Cardiac muscle cell (in vitro differentiated cells and primary cell): ENCODE measurements at places on chromosomes 5 and 9.

GRCh38 chr9:104617418-104617817 lies 586 bp downstream of the OR13C9 start:
- DNase-seq: no peak
- H3K4me1 ChIP-seq: no peaks in the 10 kb centered on the region
- no peaks in the 10 kb centered on the region for H3K36me3 ChIP-seq

DNA sequence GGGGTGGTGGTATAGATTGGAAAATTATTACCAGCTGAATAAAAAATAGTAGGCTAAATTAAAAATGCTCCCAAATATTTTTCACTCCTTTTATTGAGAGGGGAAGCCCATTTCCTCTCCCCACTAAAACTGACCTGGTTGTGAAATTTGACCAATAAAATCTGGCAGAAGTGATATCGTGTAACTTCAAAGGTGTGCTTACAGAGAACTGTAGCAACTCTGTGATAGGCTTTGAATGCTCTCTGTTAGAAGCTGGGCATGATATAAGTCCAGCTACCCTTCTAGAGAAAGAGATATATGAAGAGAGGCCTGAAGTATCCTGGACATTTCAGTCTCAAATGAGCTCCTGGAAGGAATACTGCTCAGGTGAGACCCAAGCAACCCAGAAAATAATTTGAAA lies 10.2 kb upstream of the RFK start:
- no peak overlapping the region for H3K4me3 ChIP-seq
- DNase-seq: no peak
- H3K27ac ChIP-seq: no peak overlapping the region
- H3K27me3 ChIP-seq: no peaks in the 10 kb centered on the region
- no peaks in the 10 kb centered on the region for H3K4me1 ChIP-seq
- H3K36me3 ChIP-seq: no peaks in the 10 kb centered on the region

GRCh38 chr9:73219985-73220626 lies 68.4 kb downstream of the ANXA1 start:
- H3K4me1 ChIP-seq: no peaks in the 10 kb centered on the region
- no peak overlapping the region for H3K4me3 ChIP-seq
- no peaks in the 10 kb centered on the region for H3K27me3 ChIP-seq
- H3K36me3 ChIP-seq: no peaks in the 10 kb centered on the region
- DNase-seq: no peak
- H3K27ac ChIP-seq: no peak overlapping the region

DNA sequence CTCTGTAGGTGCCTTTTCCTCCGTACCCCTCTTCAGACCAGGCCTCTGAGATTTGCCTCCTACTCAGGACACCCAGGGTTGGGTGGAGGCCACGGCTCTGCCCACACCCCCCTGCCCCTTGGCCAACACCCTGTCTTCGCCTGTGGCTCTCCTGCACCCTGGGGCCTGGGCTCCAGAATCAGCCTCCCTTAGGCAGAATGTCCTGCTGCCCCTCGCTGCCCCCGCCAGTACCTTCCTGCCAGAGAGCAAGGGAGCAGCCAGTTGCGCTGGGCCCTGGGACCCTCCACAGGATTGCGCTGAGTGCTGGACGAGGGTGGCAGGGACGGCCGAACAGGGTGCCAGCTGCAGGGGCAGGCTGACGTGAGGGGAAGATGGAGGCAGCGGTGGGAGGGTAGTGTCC lies 53.5 kb downstream of the COL5A1 start:
- DNase-seq: no peak
- H3K36me3 ChIP-seq: no peaks in the 10 kb centered on the region
- H3K27me3 ChIP-seq: no peaks in the 10 kb centered on the region
- no peak overlapping the region for H3K4me3 ChIP-seq

DNA sequence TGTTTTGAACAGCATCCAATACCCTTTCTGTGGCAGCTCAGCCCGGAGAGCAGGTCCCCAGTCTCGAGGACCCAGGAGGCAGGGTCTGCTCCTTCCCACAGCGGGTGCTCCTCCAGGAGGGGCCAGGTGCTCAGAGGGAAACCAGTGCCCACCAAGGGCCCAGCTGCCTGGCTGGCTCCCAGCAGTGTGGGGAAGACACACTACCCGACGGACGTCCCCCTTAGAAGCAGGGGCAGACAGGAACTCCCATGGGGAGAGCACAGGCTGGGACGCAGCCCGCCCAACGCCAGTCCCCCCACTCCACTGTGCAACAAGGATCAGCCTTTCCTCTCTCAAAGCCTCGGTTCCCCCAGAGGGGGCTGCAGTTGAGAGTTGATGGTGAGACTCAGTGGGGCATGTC lies 57.6 kb downstream of the ADAMTS2 start:
- DNase-seq: no peak
- no peaks in the 10 kb centered on the region for H3K27me3 ChIP-seq

- no peak overlapping the region for H3K4me3 ChIP-seq
- peaks cover 12% of the 10 kb centered on the region for H3K27me3 ChIP-seq
These were observed 111.5 kb downstream of the PAX5 start for GRCh38 chr9:36922548-36922947.

GRCh38 chr9:69760278-69760610 lies 433 bp upstream of the PTAR1 start:
- DNase-seq: no peak
- no peaks in the 10 kb centered on the region for H3K36me3 ChIP-seq
- peak overlapping the region; percentile 84 for H3K4me3 ChIP-seq
- peaks cover 20% of the 10 kb centered on the region for H3K4me1 ChIP-seq

- no peak overlapping the region for H3K4me3 ChIP-seq
- no peaks in the 10 kb centered on the region for H3K36me3 ChIP-seq
- no peaks in the 10 kb centered on the region for H3K27me3 ChIP-seq
- no peak overlapping the region for H3K27ac ChIP-seq
- H3K4me1 ChIP-seq: no peaks in the 10 kb centered on the region
- DNase-seq: no peak
These were observed 42.2 kb upstream of the ALDOB start for GRCh38 chr9:101477736-101478135.

DNA sequence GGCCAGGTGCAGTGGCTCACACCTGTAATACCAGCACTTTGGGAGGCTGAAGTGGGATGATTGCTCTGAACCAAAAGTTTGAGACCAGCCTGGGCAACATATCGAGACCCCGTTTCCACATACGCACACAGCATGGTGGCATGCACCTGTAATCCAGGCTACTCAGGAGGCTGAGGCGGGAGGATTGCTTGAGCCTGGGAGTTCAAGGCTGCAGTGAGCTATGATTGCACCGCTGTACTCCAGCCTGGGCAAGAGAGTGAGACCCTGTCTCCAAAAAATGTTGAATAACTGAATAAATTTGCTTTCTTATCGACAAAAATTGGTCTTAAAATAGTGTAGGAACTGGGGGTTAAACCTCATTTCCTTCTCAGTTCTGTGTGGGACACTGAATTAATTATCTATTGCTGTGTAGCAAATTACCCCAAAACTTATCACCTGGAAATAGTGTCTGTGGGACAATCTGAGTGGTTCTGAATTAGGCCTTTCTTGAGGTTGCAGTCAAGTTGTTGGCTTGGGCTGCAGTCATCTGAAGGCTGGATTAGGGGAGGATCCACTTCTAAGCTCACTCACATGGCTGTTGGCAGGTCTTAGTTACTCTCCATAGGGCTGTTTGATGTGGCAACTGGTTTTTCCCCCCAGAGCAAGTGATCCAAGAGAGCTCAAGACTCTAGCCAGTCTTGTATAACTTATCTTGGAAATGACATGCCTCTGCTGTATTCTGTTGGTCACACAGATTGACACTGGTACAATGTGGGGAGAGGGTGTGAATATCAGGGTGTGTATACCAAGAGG lies 2.0 kb downstream of the SNX30 start:
- DNase-seq: no peak
- no peaks in the 10 kb centered on the region for H3K36me3 ChIP-seq
- H3K4me3 ChIP-seq: no peak overlapping the region
- H3K27me3 ChIP-seq: no peaks in the 10 kb centered on the region
- H3K27ac ChIP-seq: no peak overlapping the region

- H3K27me3 ChIP-seq: no peaks in the 10 kb centered on the region
- no peak overlapping the region for H3K4me3 ChIP-seq
- no peak overlapping the region for H3K27ac ChIP-seq
- no peaks in the 10 kb centered on the region for H3K4me1 ChIP-seq
- no peak for DNase-seq
These were observed 66.0 kb upstream of the RNF130 start for GRCh38 chr5:180137401-180138213.

DNA sequence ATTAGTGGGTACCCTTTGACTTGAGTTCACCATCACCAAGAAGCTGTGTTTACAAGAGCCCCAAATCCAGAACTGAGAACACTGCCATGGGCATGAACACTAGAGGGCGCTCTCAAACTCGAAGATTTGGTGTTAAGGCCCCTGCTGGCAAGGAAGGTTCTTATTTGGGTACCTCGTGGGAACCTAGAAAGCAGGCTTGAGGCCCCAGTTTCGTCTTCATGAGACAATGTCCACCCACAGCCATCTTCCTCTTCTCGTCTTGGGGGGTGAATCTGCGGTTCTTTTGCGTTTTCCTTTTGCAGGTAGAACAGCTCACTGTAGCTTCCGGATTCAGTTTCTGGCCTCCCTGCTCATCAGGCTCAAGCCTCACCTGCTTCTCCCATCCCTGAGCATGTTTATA lies 184.0 kb downstream of the SEMA5A start:
- no peak overlapping the region for H3K27ac ChIP-seq
- no peaks in the 10 kb centered on the region for H3K36me3 ChIP-seq
- H3K4me3 ChIP-seq: no peak overlapping the region
- H3K27me3 ChIP-seq: no peaks in the 10 kb centered on the region
- DNase-seq: peak; percentile 86
- H3K4me1 ChIP-seq: peaks cover 6% of the 10 kb centered on the region

DNA sequence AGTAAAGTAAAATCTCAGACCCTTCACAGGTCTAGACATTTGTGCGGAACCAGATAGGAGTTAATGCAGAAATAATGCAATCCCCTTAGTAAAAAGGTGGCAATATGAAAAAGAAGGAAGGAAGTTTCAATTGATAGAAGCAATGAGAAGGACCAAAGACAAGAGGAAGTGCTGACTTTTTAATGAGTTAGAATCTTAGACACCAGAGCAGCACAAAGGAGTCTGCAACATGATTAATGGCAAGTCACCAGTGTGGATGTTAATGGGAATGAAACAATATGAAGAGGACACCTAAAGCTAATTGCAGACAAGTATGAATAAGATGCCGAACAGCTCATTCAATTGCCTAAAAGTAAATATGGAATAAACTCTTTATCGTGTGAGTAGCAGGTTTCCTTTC lies 50.9 kb downstream of the MEGF9 start:
- peaks cover 7% of the 10 kb centered on the region for H3K27me3 ChIP-seq
- no peaks in the 10 kb centered on the region for H3K36me3 ChIP-seq
- no peak overlapping the region for H3K27ac ChIP-seq
- H3K4me3 ChIP-seq: no peak overlapping the region
- H3K4me1 ChIP-seq: no peaks in the 10 kb centered on the region

DNA sequence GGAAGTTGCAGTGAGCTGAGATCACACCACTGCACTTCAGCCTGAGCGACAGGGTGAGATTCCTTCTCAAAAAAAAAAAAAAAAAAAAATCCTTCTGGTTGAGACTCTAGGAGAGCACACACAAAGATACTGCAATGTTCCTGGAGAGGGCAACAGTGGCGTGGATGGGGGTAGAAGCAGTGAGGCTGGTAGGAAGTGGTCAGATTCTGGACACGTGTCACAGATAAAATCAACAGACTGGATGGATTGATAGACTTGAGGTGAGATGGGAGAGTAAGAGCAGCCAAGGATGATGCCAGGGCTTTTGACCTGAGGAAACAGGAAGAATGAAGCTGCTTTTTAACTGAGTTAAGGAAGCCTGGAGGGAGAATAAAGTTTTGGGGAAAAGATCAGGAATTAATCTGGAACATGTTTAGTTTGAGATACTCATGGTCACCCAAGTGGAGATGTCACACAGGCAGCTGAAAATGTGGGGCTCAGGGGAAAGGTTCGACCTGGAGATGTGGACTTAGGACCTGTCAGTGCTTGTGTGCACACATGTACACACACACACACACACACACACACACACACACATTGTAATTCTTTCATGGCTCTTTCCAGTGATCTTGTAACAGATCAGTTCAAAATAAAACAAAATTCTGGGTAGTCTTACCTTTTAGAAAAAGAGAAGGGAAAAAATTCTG lies 88.1 kb downstream of the FANCC start:
- peaks cover 8% of the 10 kb centered on the region for H3K4me1 ChIP-seq
- H3K27ac ChIP-seq: no peak overlapping the region
- no peak for DNase-seq

GRCh38 chr9:136670576-136671253 lies 8.0 kb downstream of the EGFL7 start:
- no peaks in the 10 kb centered on the region for H3K27me3 ChIP-seq
- peaks cover 12% of the 10 kb centered on the region for H3K4me1 ChIP-seq

- no peak overlapping the region for H3K27ac ChIP-seq
- DNase-seq: peak; percentile 1
- no peaks in the 10 kb centered on the region for H3K36me3 ChIP-seq
- no peaks in the 10 kb centered on the region for H3K27me3 ChIP-seq
- no peak overlapping the region for H3K4me3 ChIP-seq
- H3K4me1 ChIP-seq: no peaks in the 10 kb centered on the region
These were observed 102.6 kb downstream of the CAAP1 start for GRCh38 chr9:26789959-26790358.
